ENCODE measurements at places on chromosomes 1 and 21.

DNA sequence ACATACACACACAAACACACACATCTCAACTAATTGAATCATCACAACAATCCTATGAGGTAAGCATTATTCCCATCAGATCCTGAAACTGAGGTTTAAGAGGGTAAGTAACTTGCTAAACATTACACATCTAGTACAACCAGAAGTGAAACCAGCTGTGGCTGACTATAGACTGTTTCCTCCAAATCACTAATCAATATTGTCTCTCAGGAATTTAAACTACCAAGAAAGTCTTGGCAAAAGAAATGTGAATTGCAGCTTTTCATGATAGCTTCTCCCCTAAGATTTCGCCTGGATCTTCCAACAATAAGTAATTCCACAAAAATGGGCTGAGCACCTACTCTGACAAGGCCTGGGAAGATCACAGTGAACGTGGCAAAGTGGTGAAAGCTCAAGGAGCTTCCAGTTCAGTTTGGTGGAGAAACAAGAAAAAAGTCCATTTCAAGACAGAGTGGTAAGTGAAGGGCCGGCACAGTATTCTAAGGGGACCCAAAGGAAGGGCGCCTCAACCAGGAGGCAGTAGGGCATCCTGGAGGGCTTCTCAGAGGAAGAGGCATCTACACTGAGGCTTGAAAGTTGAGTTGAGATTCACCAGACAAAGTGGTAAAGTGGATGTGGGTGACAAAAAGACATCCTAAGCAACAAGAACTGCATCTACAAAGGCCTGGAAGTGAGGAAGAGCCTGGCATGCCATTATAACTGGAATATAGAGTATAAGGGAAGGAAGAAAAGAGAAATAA is 22.1 kb downstream of the LRRC52 start:
- no peak for ATAC-seq

GRCh38 chr21:41770901-41771624 is 4.2 kb upstream of the RIPK4 start:
- no peak for ATAC-seq

DNA sequence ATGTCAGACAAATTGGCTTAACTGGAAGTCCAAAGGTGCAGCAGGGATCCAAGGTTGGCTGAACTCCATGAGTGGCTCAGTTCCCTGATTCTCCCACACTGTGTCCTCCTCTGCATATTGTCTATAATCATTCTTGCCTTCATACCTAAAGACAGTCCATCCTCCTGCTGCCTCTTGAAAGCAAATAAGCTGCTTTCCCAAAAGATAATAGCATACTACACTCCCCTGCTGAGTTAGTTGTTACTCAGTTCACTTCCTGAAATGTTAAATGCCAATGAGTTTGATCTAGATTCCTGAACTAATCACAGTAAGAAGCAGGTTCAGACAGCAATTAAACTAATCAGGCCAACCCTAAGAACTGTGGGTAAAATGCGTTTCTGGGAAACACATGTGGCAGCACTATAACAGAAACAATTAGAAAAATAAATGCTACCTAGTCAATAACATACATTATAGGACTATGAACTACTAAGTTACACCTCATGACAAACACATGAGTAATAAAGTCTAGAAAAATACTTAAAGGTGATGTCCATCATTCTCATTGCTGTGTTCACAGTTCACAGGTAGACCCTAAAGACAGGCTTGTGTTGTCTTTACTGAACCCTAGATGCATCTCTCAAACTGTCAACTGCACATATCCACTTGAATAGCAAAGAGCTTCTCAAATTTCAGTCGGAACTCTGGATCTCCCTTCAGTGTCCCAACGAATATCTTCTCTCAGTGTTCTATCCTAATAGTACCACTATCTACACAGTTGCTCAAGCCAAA is 50.8 kb upstream of the BOLA1 start:
- no peak for ATAC-seq

DNA sequence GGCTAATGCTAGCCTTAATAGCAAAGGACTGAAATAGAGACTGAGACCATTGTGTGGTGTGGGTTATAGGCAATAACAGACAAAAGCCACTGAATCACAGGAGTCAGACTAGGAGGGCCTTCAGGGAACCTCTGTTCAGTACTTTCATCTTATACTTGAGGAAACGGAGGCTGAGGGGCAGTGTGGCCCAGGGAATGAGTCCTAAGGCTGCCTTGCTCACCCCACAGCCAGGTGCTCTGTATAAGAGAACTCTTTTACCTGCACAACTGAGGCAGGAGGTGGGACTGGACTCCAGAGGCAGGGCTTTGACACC is 2.7 kb downstream of the SMPDL3B start:
- no peak for ATAC-seq

GRCh38 chr1:223878598-223879325 is 33.0 kb upstream of the TP53BP2 start:
- ATAC-seq: no peak

DNA sequence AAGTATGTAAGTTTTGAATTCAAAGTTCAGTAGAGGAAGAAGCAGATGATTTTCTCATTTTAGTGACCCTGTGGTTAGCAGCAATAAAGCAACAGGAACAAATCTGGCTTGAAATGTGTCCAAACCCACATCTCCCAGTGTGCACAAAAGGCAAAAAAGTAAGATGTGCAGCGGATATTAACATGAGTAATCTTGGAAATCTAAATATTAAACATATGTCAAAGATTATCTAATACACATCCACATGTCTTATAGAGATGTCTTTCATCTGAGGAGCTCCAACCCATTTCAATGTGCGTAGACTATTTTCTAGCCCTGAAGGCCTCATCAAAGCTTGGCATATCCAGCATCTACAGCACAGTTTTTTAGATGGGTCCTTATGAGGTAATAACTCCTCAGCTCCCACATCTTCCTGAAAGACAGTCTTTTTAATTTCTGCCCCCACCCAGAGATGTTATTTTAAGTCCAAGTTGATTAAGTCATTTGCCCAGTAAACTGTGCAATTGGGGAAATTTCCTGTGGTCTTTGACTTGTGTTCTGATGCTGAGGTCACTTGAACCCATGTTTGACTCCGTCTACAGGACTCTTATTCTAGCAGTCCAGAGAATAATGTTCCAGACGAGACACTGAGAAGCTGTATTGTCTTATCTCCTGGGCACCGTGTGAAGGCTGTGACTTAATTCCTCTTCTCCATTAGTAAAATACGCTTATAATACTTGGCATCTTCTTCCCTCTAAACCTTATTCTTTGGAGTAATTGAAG is 73.7 kb downstream of the LMO4 start:
- peak; percentile 75 for ATAC-seq

Data from SK-N-SH treated with all-trans-retinoic acid at 6 μM for 48 hours (cell line).